ENCODE measurements at places on chromosomes 6 and 20.

GRCh38 chr20:10855778-10856177 is 182.0 kb upstream of the JAG1 start:
- DNase-seq, result no peak

GRCh38 chr6:125922322-125922860 is 34.2 kb upstream of the HINT3 start:
- no peak for DNase-seq

DNA sequence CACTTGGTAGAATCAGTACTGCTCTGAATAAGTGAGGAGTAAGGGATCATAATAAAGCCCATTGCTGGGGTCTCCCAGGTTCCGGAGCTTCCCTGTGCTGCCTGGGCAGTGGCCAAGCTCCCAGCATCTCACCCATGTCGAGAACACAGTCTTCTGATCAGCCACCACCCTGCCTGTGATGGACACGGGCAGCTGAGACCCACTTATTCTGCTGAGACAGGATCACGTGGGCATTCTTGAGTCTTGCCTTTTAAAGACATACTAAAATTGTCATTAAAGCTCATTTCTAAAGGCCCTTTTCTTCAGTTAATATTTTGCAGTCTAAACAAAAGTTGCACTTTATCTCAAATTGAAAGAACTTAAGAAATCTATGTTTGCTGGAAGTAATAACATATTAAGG is 42.7 kb upstream of the SLC22A2 start:
- DNase-seq, result no peak

DNA sequence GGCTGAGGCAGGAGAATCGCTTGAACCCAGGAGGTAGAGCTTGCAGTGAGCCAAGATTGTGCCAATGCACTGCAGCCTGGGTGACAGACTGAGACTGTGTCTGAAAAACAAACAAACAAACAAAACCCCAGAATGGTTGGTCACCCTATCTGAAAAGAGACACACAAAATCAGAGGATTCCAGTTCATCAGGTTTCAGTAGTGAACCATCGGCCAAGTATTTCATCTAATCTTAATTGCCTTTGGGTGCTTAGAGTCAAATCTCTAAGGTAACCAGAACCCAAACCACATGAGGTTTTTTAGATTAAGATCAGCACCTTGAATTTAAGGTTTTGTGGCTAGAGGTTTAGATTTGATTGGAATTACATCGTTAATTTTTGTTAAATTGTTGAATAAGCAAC is 8.3 kb upstream of the ZBTB2 start:
- no peak for DNase-seq

GRCh38 chr6:5905431-5906339 is 101.0 kb downstream of the NRN1 start:
- DNase-seq, result no peak

DNA sequence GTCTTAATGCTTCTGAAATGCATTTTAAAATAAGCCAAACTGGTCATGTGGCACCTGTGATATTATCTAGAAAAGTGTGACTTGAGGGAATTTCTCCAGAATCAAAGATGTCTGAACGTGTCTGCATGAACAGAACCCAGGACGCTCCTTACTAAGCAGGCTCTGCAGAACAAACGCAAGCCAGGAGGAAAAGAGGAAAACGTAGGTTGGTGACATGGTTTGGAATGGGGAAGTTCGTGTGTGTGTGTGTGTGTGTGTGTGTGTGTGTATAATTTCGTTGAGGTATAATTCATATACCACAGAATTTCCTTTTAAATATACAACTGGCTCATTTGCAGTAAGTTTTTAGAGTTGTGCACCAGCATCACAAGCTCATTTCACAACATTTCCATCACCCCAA is 200.5 kb upstream of the FOXQ1 start:
- DNase-seq, result no peak

- no peak for DNase-seq
Observed at GRCh38 chr20:57756213-57756612, 46.4 kb upstream of the PMEPA1 start.

DNA sequence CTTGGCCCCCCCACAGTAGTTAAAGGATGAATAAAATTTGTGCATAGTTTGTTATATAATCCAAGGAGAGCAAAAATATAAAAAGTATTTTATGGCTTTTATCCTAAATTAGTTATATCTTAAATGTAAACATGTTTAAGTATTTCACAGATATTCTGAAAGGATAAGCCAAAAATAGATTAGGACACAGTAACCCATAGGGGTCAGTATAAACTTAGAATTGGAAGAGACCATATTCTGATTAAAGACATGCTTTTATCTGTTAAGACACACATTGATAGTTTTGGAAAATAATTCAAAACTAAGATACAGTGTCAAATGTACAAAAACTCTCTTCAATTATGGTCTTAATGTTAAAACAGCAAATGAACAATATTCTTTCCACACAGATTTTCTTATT is 4.5 kb upstream of the SERINC1 start:
- no peak for DNase-seq

DNA sequence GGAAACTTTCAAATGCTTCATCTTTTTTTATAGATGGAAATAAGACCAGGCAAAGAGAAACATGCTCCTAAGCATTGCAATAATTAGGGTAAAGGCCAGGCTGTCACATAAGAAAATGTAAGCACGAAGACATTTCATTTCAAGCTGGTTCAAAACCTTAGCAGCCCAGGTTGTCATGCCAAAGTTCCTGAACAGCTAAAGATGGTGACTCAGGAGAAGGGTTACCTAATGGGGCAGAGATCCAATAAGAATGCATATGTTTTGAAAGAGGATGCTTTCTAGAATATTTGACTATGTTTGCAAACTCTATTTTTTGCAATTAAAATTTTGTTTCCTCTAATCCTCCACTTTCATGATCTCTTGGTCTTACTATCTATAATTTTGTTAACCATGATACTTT is 65.6 kb upstream of the PHACTR2 start:
- no peak for DNase-seq

DNA sequence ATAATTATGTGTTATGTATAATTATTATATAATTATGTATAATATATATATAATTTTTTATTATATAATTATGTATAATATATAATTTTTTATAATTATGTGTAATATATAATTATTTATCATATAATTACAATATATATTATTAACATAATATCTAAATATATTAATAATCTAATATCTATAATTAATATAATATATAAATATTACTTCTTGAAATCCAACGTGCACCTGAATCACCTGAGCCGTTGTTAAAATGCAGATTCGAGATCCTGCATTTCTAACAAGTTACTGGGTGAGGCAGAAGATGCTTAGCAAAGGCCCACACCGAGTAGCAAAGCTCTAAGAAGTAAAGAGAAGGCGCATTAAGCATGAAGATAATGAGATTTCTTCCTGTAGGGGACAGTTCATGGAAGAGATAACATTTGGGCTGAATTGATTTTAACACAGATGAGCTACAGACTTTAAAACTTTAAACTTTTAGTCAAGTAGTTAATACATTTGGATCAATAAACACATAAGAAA is 406.4 kb upstream of the PLCB4 start:
- DNase-seq, result no peak

GRCh38 chr6:78347191-78347916 is 520.0 kb upstream of the IRAK1BP1 start:
- DNase-seq, result no peak

GRCh38 chr6:44292661-44293365 is 20.3 kb downstream of the AARS2 start:
- no peak for DNase-seq

GRCh38 chr20:41734506-41734945 is 116.3 kb upstream of the CHD6 start:
- peak; percentile 9 for DNase-seq

DNA sequence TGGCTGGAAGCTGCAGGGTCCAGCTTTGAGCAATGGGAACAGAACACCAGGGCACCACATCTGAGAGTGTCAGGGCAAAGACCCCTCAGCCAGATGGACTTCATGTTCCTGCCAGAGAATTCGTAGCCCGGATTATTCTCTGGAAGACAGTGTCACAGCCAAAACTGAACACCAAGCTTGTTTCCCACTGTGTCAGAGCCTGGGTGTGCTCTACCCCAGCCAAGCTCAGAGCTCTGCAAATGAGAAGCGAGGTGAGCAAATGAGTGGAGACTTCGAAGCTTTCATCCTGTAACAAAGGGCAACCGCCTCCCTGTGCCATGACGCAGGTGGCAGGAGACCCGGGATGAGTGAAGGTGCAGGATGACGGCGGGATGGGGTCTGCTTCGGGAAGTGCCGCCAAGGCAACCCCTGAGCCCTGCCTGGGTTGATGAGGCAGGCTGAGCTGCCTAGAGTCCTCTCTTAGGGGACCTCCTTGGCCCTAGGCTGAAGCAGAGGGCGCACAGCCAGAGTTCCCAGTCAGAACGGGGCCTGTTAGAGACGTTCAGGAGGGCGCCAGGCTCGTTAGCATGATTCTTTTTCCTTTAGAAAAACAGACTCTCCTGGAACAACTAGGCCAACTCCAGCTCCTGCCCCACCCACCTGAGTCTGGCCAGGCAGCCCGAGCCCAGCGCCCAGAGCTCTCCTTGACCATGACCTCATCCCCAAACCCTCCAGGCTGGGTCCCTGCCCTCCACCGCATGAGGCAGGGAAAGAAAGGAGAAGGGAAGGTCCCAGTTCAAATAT is 187.7 kb downstream of the SOD2 start:
- DNase-seq, result no peak

- DNase-seq, result no peak
Observed at GRCh38 chr6:158848490-158848895, 29.3 kb upstream of the EZR start.

DNA sequence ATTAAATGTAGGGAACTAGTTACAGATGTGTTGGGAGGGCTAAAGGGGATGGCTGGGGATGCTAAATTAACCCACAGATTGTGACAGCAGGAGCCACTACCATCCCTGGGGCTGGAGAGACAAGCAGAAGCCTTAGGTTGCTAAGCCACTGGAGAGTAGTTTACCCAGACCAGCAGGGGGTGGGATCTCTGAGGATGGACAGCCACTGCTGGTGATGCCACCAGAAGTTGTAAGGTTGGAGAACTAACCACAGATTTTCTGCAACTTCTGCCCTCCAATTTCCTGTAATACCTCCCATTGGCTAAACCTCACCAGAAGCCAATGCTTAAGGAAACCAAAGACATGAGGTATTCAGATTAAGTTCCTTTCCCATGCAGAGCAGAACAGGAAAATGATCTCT is 139.6 kb upstream of the NOX3 start:
- no peak for DNase-seq

- no peak for DNase-seq
Observed at GRCh38 chr6:106160189-106160588, 74.1 kb downstream of the PRDM1 start.

GRCh38 chr6:129110690-129111343 is 227.9 kb downstream of the LAMA2 start:
- no peak for DNase-seq

- DNase-seq, result no peak
Observed at GRCh38 chr6:157198425-157199279, 124.7 kb downstream of the TMEM242 start.

GRCh38 chr20:7748624-7749023 is 191.6 kb downstream of the HAO1 start:
- DNase-seq, result no peak

- no peak for DNase-seq
Observed at GRCh38 chr6:12962987-12963386, 246.4 kb downstream of the PHACTR1 start.

- no peak for DNase-seq
Observed at GRCh38 chr20:54389596-54390280, 85.7 kb upstream of the DOK5 start.

GRCh38 chr20:62575976-62576722 is 66.2 kb upstream of the SLCO4A1 start:
- DNase-seq, result no peak

- no peak for DNase-seq
Observed at GRCh38 chr20:64027981-64028685, 7.8 kb upstream of the C20orf204 start.

DNA sequence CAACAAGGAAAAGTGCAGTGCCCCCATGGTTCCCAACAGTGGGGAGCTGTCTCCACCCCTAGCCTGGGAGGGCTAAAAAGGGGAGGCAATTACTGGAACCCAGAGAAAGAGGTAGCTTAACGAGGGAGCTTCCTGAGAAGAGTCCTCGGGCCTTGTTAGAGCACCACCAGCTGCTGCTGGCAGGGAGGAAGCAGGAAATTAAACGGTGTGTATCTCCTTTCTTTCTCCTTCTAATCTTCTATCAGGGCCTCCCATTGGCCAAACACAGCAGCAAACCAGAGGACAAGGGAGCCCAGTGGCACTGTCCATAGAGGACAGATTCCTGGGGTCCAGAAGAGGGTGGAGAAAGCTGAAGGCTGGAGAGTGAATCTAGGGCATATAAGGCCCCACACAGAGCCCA is 7.6 kb upstream of the BTN2A2 start:
- no peak for DNase-seq

GRCh38 chr6:39493174-39493573 is 170.7 kb upstream of the KCNK16 start:
- no peak for DNase-seq

DNA sequence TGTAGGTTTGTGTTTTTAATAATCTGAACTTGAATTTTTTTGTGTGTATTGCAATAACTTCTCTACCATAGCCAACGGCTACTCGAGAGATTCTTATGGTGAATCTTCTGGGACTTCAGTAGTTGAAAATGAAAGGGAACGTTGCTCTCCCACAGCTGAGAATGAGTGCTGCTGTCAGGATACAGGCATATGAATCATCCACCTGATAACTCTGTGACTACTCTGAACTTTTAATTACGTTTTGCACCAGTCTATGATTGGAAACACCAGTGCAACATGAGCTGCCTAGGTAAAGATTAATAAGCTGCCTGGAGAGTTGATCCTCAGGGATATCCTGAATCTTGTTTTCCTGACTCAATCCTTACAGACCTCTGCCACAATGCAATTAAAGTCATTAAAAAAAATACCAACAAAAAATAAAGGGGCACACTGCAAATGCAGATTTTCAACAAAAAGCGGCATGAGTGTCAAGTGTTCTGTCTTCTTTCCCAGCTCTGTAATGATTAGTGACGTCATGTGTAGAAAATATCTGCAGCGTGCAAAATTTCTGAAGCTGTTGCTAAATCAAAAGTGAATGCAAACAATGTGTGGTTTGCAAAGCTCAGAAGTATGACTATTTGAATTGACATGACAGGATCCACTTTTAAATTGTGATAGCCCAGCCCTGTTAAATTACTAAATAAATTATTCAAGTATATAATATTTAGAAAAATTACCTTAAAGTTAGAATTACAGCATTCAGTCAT is 432.2 kb downstream of the HTR1B start:
- DNase-seq, result no peak

DNA sequence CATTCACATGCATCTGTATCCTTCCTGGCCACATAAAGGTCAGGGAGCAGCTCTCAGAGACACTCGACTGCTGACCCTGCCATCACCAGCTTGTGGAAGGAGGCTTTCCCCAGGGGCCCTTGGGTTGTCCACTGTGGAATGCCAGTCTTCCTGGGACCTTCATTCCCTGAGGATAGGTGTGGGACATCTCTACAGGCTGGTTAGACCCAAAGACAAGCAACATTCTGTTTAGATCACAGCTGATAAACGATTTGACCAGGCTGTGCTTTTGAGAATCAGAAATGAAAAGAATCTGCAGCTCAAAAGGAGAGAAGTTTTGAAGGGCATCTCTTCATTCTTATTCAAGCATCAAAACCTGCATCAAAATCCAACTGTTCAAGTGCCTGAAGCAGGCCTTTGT is 18.2 kb upstream of the SH3BGRL2 start:
- DNase-seq, result no peak

- no peak for DNase-seq
Observed at GRCh38 chr20:31706607-31707257, 15.9 kb downstream of the BCL2L1 start.
